ENCODE measurements at places on chromosomes 11 and 22. TPM values are rescaled to one million over a fixed set of nuclear protein-coding genes. Genes with fewer than 3 reads are reported as not detected.

DNA sequence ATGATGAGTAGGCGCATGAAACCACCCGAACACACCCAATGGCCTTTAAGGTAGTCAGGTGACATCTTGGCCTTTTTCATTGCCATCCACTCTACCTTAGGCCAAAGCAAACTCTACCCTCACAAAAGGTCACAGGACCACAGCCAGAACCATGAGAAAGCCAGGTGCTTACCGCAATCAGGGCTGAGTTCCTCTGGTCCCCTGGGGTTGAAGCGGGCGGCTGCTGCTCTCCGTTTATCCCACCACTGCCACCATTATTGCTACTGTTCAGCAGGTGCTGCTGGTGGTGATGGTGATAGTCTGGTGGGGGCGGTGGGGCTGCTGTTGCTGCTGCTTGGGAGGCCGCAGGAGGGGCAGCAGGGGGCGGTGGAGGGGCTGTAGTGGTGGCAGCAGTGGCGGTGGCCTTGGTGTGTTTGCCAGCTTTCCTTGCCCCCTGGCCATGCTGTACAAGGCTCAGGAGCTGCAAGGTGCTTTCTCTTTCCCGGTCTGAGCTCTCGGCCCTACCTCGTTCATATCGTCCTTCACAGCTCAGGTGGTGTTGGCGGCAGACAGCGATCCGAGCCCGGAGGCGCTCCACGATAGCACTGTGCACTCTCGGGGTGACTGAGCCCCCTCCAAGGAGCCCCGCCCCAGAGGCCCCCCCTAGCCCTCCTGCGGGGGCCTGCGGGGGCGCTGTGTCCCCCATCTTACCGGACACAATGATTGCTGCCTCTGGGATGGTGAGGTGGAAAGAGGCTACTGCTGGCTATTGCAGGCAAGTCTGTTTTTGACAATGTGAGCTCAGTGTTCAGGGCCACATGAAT, 1.6 kb downstream of the MAML2 start:
- peak; percentile 67 for DNase-seq

The BEST1 gene
- 1.6 TPM for total RNA-seq

GRCh38 chr22:33404723-33405122, 346.5 kb upstream of the SYN3 start:
- no peak for DNase-seq

The FAR1 gene
- 33.4 TPM for total RNA-seq

GRCh38 chr11:44990665-44991064, 40.0 kb upstream of the TP53I11 start:
- DNase-seq, result no peak

DNA sequence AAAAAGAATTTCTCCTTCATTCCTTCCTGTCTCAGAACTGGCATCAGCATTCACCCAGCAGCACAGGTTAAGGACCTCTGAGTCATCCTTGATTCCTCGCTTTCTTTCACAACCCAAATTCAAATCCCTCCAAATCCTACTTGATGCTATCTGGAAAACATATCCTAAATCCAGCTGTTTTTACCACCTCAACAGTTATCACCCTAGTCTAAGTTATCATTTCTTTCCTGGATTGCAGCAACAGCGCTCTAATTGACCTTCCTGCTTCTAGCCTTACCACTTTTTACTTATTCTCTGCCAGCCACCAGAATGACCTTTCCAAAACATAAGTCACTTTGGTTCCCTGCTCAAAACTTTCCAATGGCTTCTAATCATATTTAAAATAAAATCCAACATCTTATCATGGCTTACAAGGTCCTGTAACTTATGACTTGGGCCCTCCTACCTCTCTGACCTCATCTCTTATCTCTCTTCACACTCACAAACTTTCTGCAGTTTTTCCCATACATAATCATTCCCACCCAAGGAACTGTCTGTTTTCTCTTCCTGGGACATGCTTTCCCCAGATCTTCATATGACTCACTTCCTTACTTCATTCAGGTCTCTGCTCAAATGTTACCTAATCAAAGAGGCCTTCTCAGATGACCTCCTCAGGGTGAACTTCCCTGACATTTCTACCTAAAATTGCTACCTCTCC, 119.4 kb downstream of the TTC28 start:
- no peak for DNase-seq

Measured in muscle of leg (tissue), 16 donors.